Activated CD4-positive, alpha-beta T cell treated with anti-CD3 and anti-CD28 coated beads, Interleukin-2, amount 10 ng/mL, durations not matched to agents 24 days and 14 days (primary cell): ENCODE measurements at places on chromosomes 3 and 15.

- DNase-seq, result no peak
Observed at GRCh38 chr3:73680391-73681095, 55.8 kb upstream of the PDZRN3 start.

DNA sequence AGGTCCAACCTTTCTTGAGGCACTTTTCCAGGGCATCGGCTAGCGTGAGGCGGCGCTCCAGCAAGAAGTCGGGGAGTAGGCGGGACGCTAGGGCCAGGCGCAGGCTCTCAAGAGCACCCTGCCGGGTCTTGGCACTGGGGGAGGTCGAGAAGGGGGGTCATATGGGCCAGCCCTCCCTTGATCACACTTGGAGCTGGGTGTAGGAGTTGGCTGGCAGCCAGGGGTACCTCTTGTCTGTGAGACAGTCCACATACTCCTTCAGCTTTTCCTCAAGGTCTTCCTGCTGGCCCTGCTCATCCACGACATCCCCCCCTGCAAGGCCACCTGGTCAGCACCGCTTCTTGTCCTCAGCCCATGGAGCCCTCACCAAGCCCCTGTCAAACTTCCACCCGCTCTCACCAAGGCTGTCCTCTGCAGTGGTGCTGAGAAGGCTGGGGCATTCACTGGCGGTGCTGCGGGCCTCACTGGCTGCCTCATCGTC lies 2.0 kb downstream of the IFRD2 start:
- DNase-seq, result peak; percentile 59

DNA sequence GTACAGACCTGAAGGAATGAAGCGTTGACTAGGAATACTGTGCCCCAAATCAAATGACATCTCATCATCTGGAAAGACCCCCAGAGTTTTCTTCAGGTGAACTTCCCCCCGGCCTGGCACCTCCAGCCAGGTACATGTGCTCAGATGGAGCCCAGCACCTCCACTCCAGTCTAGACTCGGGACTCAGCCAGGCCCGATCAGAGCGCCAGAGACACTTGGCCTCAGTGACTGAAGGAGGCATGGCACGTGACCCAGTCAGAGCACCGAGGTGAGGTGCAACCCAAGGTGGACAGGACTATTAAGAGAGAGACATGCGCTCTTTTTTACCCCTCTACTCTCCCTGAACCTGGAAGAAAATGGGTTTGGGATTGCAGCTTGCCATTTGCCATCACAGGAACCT lies 48.5 kb downstream of the CD47 start:
- peak; percentile 48 for DNase-seq

DNA sequence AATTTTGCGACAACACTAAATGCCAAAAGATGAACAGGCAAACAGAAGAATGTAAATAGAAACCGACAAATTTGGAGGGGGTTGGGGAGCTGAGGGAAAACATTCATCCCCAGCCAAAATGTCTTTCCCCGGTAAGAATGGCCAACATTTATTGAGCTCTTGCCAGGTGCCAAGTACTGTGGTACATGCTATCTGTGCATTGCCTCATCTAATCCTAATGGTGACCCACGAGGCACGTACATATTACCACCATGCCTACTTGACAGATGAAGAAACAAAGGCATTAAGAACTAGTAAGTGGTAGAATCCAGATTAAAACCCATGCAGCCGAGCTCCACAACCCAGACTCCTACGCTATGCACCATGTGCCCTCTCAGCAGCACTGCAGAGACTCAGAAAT lies 205.7 kb downstream of the STT3B start:
- no peak for DNase-seq

GRCh38 chr3:11434563-11435096 lies 162.4 kb downstream of the ATG7 start:
- DNase-seq, result no peak

GRCh38 chr15:68289057-68289456 lies 11.5 kb downstream of the FEM1B start:
- DNase-seq, result peak; percentile 45

DNA sequence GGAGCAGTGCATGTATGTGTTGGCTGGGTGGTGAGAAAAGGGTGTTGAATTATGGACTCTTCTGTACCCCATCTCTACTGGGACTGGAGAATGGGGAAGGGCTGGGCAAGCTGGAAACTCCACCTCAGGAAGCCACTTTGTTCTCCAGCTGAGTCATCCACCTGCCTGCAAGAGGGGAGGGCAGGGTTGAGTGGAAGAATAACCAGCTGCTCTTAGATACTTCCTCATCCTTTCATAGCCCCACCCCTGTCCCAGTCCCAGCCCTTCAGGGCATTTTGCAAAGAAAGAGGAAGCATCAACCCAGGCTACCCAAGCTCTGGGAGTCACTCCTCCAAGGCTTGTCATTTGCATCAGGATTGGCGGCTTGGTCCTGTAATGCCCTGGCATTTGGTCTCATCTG lies 33.1 kb downstream of the RAB11A start:
- peak; percentile 65 for DNase-seq

- DNase-seq, result no peak
Observed at GRCh38 chr3:14770591-14770990, 48.2 kb upstream of the FGD5 start.
